ENCODE measurements at places on chromosomes 1 and 21.

- DNase-seq = no peak
Observed at GRCh38 chr1:246761396-246761795, 37.2 kb downstream of the SCCPDH start.

DNA sequence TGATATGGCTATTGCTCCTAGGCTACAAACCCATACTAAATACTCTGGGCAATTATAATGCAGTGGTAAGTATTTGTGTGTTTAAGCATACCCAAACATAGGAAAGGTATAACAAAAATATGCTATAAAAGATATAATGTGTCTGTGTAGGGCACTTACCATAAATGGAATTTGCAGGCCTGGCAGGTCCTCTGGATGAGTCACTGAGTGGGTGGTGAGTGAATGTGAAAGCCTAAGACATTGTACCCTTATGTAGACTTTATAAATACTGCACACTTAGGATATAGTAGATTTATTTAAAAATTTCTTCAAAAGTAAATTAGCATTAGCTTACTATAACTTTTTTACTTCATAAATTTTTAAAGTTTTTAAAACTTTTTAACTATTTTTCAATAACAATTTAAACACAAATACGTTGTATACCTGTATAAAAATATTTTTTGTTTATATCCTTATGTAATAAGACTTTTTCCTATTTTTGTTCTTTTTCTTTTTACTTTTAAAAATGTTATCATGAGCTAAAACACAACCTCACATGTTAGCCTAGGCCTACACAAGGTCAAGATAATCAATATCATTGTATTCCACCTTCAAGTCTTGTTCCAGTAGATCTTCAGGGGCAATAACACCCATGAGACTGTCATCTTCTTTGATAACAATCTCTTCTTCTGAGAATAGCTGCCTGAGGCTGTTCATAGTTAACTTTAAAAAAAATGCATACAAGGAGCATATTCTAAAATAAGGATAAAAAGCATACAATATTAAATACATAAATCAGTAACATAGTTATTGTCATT is 306.3 kb upstream of the RGS18 start:
- DNase-seq = no peak

- no peak for DNase-seq
Observed at GRCh38 chr1:108053270-108054013, 88.5 kb upstream of the VAV3 start.

GRCh38 chr1:154941333-154942013 is 5.0 kb upstream of the PMVK start:
- DNase-seq = peak; percentile 86

DNA sequence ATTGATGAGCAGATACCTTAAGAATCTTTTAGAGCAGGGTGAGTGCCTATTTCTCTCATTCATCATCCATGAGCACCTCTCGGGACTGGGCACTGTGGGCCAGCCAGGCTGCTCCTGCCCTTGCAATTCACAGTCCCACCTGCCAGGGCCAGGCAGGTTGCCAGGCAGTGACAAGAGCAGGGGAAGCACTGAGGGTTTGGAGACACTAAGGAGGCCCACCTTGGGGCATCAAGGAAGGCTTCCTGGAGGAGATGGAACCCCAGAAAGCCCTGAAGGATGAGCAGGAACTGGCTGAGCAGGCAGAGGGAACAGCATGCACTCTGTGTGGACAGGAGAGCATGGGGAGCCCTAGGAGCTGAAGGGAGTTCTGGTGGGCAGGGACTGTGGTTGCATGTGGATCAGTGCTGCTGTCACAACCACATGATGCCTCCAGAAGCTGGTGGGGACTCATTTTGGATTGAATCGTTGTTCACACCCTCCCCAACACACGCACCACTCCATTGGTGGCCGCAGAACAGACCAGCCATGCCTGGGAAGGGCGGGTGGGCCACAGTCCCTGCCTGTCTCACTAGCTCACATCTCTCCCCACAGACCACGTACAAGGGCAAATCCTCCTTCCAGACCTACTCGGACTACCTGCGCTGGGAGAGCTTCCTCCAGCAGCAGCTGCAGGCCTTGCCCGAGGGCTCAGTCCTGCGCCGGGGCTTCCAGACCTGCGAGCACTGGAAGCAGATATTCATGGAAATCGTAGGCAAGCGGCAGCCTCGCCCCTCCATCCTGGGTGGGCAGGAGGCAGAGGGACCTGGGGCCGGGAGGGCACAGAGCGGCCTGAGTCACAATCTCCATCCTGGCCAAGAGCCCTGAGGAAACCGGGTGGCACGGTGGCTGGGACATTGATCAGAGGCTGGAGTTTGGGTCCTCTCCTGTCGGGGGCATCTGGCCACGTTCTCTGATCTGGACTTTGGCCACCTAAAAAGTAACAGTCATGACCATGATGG is 55.1 kb downstream of the DISP3 start:
- DNase-seq = no peak

- no peak for DNase-seq
Observed at GRCh38 chr21:35885942-35886541, 174.3 kb downstream of the SETD4 start.

DNA sequence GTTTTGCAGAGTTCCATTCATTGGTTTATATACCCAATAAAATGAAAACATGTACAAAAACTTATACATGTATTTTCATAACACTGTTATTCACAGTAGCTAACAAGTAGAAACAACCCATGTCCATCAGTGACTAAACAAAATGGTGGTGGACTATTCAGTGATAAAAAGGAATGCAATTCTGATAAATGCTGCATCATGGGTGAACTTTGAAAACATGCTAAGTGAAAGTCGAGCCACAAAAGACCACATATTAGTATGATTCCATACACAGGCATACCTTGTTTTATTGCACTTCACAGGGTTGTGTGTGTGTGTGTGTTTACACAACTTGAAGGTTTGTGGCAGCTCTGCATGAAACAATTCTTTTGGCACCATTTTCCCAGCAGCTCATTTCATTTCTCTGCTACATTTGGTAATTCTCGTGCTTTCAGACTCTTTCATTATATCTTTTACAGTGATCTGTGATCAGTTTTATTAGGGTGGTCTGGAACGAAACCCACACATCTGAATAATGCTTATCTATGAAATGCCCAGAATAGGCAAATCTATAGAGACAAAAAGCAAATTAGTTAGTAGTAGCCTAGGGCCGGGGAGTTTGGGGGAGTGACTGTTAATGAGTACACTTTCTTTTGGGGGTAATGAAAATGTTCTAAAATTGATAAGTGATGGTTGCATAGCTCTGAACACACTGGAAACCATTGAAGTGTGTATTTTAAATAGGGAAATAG is 27.2 kb downstream of the RNF11 start:
- DNase-seq = no peak

DNA sequence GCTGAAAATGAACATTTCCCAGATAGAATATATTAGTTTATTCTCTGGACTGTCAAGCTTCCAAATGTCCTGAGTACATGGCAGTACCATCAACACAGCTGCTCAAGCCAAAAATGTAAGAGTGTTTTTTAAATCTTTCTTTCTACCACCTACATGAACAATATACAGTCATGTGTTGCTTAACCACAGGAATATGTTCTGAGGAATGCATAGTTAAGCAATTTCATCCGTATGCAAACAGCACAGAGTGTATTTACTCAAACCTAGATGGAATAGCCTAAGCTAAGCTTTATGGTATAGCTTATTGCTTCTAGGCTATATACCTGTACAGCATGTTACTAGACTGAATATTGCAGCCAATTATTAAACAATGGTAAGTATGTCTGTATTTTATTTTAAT is 561.9 kb upstream of the ADGRL4 start:
- DNase-seq = no peak

GRCh38 chr1:182337736-182338571 is 53.6 kb downstream of the GLUL start:
- DNase-seq = no peak

- DNase-seq = no peak
Observed at GRCh38 chr1:20099533-20099932, 19.8 kb downstream of the PLA2G2D start.

GRCh38 chr1:212467843-212468482 is 35.2 kb downstream of the NENF start:
- no peak for DNase-seq

- no peak for DNase-seq
Observed at GRCh38 chr1:237834461-237834860, 56.3 kb downstream of the ZP4 start.

GRCh38 chr1:86687595-86687994 is 16.8 kb upstream of the SH3GLB1 start:
- DNase-seq = no peak

GRCh38 chr1:206678490-206678889 is 6.2 kb upstream of the MAPKAPK2 start:
- no peak for DNase-seq

DNA sequence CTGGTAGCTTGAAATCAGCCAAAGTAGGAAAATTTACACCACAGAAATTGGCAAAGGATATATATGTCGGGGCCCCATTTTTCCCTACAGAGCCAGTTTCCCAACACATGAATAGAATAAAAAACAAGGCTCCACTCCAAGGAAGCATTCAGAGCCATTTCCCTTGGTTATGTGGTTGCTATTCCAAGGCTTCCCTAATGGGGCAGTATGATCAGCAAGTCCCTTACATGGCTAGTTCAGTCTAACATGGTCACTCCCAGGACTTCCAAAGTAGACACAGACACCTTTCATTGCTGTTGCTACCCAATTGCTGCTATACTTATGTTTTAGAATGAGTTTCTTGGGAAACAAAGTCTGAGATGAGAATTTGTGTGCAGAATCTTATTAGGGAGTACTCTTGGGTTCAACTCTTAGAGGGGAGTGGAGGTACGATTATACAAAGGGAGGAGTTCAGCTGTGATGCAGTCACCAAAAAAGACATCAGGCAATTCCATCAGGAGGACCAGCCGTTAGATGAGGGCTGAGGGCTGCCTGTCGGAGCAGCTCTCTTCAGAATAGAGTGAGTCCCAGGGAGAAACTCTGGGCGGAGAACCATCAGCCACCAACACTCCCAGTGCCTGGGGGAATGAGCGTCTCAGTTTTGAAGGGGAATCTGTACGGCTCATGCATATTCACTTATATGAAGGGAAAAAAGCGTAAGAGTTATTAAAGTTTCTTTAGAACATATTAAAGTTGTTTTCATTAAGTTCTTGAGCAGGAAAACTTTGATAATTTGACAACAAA is 92.9 kb downstream of the C21orf91 start:
- DNase-seq = no peak

DNA sequence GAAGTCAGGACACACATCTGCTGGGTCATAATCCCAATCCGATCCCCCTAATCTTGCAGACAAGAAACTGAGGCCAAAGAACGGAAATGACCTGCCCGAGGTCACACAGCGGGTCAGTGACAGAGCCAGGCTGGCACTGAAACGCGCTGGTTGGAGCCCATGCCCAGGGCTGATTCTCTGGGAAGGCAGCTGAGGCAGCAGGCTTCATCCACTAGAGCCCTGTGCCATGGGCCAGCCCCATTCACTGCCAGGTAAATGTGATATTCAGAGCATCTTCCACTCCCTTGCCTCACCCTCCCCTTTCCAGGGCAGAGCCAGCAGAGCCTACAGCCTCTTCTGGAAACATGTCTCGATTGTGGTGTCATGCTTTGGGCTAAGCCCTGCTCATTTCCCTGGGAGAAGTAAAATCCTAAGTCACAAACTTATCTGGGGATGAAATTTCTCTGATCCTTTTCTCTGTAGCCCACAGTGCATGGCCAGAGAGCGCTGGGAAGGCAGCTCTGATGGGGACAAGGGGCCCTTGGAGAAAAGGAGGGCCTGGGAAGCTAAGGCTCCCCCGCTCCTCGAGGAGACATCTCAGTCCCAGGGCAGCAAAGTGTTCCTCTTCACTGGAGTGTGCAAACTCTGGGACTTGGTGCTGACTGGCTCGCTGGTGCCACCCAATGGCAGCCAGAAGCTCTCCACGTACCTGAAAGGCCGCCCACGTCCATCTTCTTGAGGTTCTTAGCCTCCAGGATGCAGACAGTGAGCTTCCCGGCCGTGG is 110.4 kb downstream of the SYT2 start:
- peak; percentile 73 for DNase-seq

GRCh38 chr1:76302711-76303339 is 228.3 kb downstream of the ST6GALNAC3 start:
- DNase-seq = no peak

GRCh38 chr1:172946814-172947507 is 103.8 kb downstream of the TNFSF18 start:
- no peak for DNase-seq

DNA sequence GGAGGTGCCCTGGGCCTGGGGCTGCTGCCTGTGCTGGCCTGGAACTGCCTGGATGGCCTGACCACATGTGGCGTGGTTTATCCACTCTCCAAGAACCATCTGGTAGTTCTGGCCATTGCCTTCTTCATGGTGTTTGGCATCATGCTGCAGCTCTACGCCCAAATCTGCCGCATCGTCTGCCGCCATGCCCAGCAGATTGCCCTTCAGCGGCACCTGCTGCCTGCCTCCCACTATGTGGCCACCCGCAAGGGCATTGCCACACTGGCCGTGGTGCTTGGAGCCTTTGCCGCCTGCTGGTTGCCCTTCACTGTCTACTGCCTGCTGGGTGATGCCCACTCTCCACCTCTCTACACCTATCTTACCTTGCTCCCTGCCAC is 1.8 kb downstream of the GPR3 start:
- no peak for DNase-seq

DNA sequence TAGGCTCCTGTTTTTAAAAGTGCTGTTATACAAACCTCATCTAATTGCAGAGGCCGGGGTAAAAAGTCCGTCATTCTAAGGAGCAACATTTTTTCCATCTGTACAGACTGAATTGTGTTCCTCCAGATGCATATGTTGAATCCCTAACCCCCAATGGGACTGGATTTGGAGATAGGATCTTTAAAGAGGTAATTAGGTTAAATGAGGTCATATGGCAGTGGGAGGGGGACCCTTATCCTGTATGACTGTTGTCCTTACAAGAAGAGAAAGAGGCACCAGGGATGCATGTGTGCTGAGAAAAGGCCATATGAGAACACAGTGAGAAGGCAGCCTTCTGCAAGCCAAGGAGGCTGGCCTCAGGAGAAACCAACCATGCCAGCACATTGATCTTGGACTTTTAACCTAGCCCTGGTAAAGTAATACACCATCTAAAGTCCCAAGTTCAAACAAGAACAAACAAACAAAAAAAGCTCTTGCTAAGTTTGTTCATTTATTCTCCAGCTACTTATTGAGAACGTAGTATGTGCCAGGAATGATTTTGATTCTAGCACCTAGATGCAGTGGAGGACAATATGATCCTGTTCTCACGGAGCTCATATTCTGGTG is 352.4 kb downstream of the NTNG1 start:
- no peak for DNase-seq

GRCh38 chr1:168085401-168085872 is 51.3 kb downstream of the GPR161 start:
- no peak for DNase-seq

GRCh38 chr1:209583408-209583807 is at the start of gene CAMK1G:
Gene CAMK1G, plus strand, starts transcription at chr1:209583714. Its CDS starts 11,270 bp downstream, at chr1:209594984.
- DNase-seq = peak; percentile 74

- no peak for DNase-seq
Observed at GRCh38 chr21:40179166-40179565, 311.9 kb downstream of the PCP4 start.
